ENCODE measurements at places on chromosomes 3 and 15.

DNA sequence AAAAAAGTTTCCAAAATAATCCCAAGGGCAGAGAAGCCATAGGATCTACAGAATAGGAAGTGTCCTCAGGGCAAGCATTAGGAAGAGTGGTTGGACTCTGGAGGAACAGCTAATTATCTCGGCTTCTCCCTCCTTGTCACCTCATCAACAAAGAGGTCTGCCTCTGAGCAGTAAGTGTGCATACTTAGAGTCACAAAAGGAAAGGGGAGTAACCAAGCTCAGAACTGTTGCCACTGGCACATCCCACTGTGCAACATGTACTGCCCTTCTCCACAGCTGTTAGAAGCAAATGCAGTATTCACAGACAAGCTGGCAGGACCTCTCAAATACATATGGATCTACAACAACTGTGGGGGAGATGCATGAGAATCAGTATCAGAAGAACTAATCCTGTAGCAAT, 31.5 kb downstream of the NGLY1 start:
- no peak overlapping the region for H3K4me3 ChIP-seq
- H3K36me3 ChIP-seq = peaks cover 27% of the 10 kb centered on the region
- no peaks in the 10 kb centered on the region for H3K27me3 ChIP-seq

GRCh38 chr3:121542924-121543323, 2.9 kb downstream of the POLQ start:
- H3K36me3 ChIP-seq = no peaks in the 10 kb centered on the region
- DNase-seq = no peak

GRCh38 chr15:63588826-63589225, 8.4 kb upstream of the FBXL22 start:
- H3K27ac ChIP-seq = no peak overlapping the region
- H3K27me3 ChIP-seq = no peaks in the 10 kb centered on the region
- peaks cover 6% of the 10 kb centered on the region for H3K4me1 ChIP-seq
- DNase-seq = no peak
- no peak overlapping the region for H3K4me3 ChIP-seq
- H3K36me3 ChIP-seq = peaks cover 26% of the 10 kb centered on the region

DNA sequence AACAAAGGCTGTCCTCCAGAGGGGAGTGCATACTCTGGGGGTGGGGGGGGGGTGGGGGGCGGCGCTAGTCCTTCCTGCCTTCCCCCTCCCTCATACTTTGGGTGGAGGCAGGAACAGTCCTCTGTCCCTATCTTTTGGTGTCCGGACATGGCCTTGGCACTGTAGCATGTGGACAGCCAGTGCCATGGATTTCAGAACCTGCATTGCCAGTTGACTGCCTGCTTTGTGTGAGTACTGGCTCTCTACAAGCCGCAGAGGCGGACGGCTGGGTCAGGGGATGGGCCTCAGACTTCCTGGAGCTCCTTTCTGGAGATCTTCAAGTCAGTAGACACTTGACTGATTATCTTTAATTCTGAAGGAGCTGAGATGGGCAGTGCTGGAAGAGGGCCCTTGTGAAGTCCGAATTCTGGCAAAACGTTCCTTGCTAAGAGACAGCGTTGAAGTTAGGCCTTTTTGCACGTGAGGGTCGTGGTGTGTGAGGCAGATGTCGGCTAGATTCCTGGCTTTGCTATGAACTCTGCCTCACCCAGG, 2.5 kb downstream of the CLDN11 start:
- no peaks in the 10 kb centered on the region for H3K36me3 ChIP-seq
- H3K27ac ChIP-seq = no peak overlapping the region
- no peaks in the 10 kb centered on the region for H3K4me1 ChIP-seq
- H3K27me3 ChIP-seq = peaks cover 32% of the 10 kb centered on the region
- peak; percentile 22 for DNase-seq

- no peak overlapping the region for H3K27ac ChIP-seq
- no peak overlapping the region for H3K4me3 ChIP-seq
- DNase-seq = no peak
- no peaks in the 10 kb centered on the region for H3K27me3 ChIP-seq
- H3K36me3 ChIP-seq = peaks cover 51% of the 10 kb centered on the region
Observed at GRCh38 chr3:194654443-194654842, 17.5 kb downstream of the LSG1 start.

GRCh38 chr3:155335724-155336354, 42.4 kb upstream of the STRIT1 start:
- H3K4me3 ChIP-seq = no peak overlapping the region
- H3K36me3 ChIP-seq = no peaks in the 10 kb centered on the region
- no peaks in the 10 kb centered on the region for H3K27me3 ChIP-seq
- H3K4me1 ChIP-seq = no peaks in the 10 kb centered on the region
- H3K27ac ChIP-seq = no peak overlapping the region

DNA sequence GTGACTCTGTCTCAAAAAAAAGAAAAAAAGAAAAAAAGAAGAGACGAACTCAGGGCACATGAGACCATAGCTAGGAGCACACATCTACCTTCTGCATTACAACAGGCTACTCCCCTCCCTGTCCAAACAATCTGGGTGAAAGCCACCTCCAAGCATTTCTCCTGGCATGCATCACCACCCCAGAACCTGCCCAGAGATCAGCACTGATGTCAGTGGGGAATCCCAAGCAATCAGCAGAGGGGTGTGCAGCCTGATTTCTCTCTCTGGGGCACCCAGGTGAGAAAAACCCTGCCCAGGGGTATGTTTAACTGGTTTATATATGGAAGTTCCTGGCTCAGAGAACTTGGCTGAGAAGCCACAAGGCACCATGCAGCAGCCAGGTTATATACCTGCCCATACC, 59.4 kb downstream of the CDC25A start:
- H3K4me3 ChIP-seq = no peak overlapping the region
- H3K36me3 ChIP-seq = no peaks in the 10 kb centered on the region
- H3K27me3 ChIP-seq = no peaks in the 10 kb centered on the region
- H3K27ac ChIP-seq = no peak overlapping the region
- no peaks in the 10 kb centered on the region for H3K4me1 ChIP-seq
- no peak for DNase-seq
